IMR-90 (cell line): ENCODE measurements at places on chromosomes 4 and X. TPM values are rescaled to one million over a fixed set of nuclear protein-coding genes. Genes with fewer than 3 reads are reported as not detected.

- no peak for DNase-seq
- no peaks in the 10 kb centered on the region for H3K27me3 ChIP-seq
- peaks cover 2% of the 10 kb centered on the region for H3K4me1 ChIP-seq
- H3K27ac ChIP-seq = no peak overlapping the region
- H3K4me3 ChIP-seq = no peak overlapping the region
Observed at GRCh38 chr4:182764642-182765041, 152.5 kb downstream of the DCTD start.

DNA sequence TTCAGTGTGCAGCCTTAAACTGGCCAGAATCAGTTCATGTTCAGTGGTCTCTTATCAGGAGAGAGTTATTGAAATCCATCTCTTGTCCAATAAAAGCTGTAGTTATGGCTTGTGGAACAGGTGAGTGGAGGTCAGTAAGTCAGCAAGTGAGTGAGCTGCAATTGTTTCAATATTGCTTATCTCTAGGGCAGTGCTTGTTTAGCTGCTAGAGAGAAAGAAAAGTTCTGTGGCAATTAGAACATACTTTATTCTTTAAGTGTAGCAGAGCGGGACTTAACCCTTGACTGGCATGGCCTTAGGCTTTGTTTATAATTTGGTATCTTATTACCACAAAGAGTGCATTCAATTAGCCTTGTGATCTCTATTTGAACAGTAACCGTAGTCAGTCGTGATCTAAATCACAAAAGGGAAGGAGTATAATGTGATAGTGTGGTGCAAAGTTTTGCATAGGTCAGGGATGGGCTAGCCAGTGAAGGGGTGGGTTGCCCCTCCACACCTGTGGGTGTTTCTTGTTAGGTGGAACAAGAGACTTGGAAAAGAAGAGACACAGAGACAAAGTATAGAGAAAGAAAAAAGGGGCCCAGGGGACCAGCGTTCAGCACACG lies 6.9 kb upstream of the ETDC start:
- H3K4me3 ChIP-seq = no peak overlapping the region
- H3K27ac ChIP-seq = no peak overlapping the region
- no peaks in the 10 kb centered on the region for H3K4me1 ChIP-seq
- no peaks in the 10 kb centered on the region for H3K27me3 ChIP-seq
- DNase-seq = no peak
- no peaks in the 10 kb centered on the region for H3K36me3 ChIP-seq

DNA sequence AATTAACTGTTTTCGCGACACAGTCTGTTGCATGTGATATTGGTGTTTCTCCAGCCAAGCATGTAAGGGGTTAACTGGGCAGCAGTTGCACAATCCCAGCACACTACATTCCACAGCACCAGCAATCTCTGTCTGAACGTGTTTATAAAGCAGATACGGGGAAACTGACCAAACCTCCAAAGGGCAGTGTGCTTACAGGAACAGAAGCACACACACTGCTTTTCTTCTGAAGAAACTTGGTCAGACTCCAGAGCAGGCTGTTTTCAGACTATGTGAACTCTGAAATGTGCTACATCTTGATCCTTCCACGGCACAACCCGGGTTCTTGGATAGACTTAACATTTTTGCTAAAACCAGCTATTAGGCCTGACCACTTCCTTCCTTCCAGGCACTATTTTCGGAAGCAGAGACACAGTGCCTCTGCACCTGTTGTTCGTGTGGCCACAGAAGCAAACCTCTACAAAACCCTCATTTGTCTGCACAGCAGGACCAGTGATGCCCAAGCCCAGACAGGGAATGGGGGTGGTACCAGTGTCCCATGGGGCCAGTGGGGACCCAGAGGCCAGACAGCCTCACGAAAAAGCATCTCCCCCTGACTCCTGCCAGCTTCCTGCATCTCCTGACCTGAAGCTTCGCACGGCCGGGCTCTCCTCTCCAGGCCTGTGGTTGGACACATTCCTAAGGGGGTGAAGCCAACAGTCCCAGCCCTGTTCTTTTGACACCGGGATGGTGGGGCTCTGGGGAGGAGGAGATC lies 90.1 kb downstream of the IRF2 start:
- peak overlapping the region; percentile 17; the same call in 1 of the 2 replicates for H3K4me3 ChIP-seq
- peak overlapping the region; percentile 92 for H3K27ac ChIP-seq
- H3K27me3 ChIP-seq = no peaks in the 10 kb centered on the region
- DNase-seq = peak; percentile 96
- H3K36me3 ChIP-seq = peaks cover 21% of the 10 kb centered on the region

Gene ARSJ
- total RNA-seq = 126 and 143 TPM in 2 replicates

Gene XK
- total RNA-seq = under 0.01 TPM in 2 replicates

DNA sequence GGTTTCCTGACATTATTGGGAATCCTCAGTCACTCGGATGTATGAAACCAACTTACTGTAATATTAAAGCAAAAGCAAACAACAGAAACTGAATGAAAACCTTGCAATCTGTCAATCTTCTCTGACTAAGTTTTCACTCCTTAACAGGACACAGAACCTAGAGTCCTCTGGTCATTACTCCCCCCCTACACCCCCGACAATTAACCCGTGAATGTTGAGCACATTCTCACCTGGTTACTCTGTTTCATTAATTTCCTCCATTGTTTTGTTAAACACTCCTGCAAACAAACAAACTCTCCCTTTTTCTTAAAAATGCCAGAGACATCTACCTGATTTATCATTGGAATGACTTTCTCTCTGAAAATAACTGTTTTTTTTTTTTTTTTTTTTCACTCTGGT lies 469.0 kb upstream of the PRKX start:
- no peaks in the 10 kb centered on the region for H3K36me3 ChIP-seq
- no peak for DNase-seq
- no peaks in the 10 kb centered on the region for H3K27me3 ChIP-seq
- H3K4me3 ChIP-seq = no peak overlapping the region
- H3K27ac ChIP-seq = no peak overlapping the region
- H3K4me1 ChIP-seq = no peaks in the 10 kb centered on the region

Gene TLR2
- under 0.01 TPM in 2 replicates for total RNA-seq

Gene RIPPLY1
- total RNA-seq = not detected in 2 replicates
